Vagina (tissue), 2 donors: ENCODE measurements at places on chromosomes 2 and 18. TPM values are rescaled to one million over a fixed set of nuclear protein-coding genes. Genes with fewer than 3 reads are reported as not detected.

The KATNAL2 gene
- 5.2 TPM for total RNA-seq

The SLC9A2 gene
- not detected for total RNA-seq

The BCL2L11 gene
- 90.1 TPM for total RNA-seq

The PARD3B gene
- 12.3 TPM for total RNA-seq

The WDR54 gene
- 8.8 TPM for total RNA-seq

The LBX2 gene
- not detected for total RNA-seq

The MC5R gene
- 0.74 TPM for total RNA-seq

The CYBRD1 gene
- 226 TPM for total RNA-seq

The GALR1 gene
- 0.98 TPM for total RNA-seq

The KCNG2 gene
- not detected for total RNA-seq

The CKAP2L gene
- total RNA-seq: 1.2 TPM

The IHH gene
- total RNA-seq: not detected

The HRH4 gene
- total RNA-seq: not detected

The STPG4 gene
- 2.9 TPM for total RNA-seq

The GULP1 gene
- 57.2 TPM for total RNA-seq

The RASGRP3 gene
- total RNA-seq: 4.2 TPM

The RIOK3 gene
- 96.7 TPM for total RNA-seq

The LOXHD1 gene
- total RNA-seq: not detected
